ENCODE measurements at places on chromosomes 11 and 22.

DNA sequence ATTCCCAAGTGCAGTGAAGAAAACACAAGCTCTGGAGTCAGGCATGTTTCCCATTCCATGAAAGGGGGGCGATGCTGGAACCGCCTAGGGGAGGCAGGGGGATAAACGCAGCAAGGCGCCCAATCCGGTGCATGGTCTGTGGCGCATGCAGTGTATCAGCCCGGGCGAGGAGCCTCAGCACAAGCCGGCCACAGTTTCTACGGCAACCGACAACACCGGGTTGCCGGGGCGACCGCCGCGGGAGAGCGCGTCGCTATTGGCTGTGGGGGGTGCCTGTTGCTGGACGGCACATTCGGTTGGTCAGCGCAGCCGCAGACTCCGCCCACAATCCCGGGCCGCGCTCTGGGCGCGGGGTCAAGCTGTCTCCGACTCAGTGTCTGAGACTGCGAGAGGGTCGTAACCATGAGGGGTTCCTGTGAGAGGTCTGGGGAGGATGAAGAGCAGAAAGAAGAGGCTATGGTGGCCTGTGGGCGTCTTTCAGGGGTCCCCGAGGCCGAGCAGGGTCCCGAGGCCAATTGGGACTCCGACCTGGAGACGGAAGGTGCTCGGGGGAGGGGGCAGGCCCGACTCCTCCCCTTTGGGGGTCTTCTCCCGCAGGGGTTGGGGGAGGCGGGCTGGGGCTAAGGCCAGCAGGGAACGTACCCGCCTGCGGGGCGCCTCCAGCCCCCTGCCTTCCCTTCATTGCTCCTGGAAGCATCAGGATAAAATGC, at the start of gene LRRC74B:
Gene LRRC74B (plus strand): TSS at position 362 of the 710 bp plus-strand sequence. CDS start 41 bp downstream, at position 403.
- DNase-seq, result peak; percentile 92

DNA sequence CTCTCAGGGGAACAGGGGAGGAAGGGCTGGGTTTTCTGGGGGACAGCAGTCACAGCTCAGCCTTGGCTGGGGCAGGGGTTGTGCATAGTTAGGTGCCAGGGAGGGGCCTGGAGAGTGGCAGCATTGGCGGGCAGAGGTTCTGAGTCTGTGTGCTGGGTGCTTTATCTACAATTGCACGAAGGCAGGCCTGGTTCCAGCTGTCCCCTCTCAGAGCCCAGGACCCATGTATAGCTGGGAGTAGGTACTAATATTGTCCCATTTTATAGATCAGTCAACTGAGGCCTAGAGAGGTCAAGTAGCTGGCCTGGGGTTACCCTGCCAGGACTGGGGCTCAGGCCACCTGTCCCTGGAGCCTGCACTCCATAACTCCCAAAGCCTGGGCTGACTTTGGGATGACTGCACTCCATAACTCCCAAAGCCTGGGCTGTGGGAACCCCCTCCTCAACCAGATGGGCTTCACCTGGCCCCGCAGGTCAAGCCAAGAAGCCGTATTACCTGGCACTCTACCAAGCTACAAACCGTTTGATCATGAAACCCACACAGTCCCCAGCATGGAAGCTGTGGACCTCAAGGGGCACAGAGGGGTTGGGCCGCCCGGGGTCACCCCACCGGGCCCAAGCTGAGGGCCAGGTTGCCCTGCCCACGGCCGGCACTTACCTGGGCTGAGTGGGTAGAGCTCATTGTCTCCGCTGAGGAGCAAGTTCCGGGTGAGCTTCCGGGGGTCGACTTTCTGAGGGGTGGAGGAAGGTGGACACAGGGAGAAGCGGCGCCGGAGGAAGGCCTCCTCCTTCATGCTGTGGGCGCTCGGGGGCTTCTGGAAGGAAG, 36.5 kb downstream of the OSBPL5 start:
- no peak for DNase-seq

DNA sequence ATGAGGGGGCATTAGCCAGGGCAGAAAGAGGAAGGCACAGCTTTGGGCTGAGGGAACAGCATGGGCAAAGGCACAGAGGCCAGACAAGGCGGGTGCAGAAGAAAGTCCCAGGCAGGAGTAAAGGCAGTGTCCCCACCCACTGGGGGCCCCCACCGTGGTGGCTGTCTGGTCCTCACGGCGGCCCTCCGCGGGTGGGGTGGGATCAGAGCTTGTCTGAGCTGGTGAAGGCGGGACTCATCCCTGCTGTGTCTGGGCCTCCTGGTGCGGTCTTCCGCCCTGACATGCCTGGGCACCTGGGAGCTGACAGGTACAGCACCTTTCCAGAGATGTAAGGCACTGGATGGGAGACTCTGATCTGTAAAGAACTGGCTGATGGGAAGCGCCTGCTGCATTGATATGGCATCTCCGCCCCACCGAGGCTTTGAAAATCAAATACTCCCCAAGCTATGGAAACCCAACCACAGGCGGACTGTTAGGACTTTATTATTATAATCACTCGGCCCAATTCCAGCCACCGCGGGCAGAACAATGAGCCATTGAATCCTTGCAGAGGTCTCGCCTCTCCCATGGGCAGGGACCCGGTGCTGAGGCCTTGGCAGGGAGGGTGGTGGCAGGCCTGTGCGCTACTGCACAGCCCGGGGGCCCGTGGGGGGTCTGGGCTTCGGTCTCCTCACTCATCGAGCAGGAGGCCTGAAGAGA, 14.2 kb upstream of the GNB1L start:
- no peak for DNase-seq

DNA sequence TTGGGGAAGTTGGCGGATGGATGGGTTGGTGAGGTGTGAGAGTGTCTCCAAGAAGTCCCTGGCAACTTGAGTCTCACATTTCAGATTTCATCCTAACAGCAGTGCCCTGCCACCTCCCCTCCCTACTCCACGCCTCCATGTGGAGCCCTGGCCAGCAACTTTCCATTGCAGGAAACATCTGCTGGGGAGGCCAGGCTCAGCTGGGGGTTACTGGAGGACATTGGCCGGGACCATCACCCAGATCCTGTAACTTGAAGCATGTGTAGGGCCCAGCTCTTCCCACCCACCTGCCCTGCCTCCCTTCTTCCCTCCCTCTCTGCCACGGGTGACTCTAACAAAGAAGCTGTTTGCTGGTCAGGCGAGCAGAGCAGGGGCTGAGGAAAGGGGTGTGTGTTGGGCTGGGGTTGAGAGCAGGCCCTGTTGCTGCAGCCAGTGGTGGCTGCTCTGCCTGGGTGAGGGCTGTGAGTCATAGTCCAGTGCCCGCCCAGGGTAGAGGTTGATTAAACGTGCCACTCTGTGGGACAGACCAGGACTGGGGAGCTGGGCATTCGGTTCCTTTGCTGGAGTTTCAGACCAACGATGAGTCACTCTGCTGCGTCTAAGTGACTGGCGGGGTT, 64.0 kb downstream of the SCN3B start:
- no peak for DNase-seq

GRCh38 chr11:121626507-121626875, 173.7 kb upstream of the SORL1-AS1 start:
- DNase-seq, result no peak

- DNase-seq, result peak; percentile 40
Observed at GRCh38 chr11:122108192-122108799, 7.7 kb downstream of the BLID start.
